ENCODE measurements at places on chromosomes 3 and 15.

DNA sequence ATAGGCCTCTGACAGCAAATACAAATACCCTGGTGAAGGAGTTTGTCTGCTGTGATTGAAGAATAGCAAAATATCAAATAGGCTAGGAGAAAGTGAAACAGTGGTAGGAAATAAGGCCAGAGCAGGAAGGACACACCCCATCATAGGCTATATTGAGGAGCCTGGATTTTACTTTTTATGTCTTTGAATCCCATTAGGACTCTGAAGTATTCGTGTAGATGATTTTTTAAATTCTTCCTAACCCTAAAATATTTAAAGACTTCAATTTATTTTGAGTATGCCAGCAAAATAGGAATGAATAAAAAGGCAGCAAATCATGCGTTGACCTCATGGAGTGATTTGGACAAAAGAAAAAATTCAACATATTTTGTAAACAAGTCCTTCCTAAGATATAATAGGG is 562.8 kb downstream of the NAALADL2 start:
- DNase-seq, result no peak

- DNase-seq, result peak; percentile 24
Measured at GRCh38 chr3:16767006-16767405, 117.7 kb upstream of the PLCL2 start.

DNA sequence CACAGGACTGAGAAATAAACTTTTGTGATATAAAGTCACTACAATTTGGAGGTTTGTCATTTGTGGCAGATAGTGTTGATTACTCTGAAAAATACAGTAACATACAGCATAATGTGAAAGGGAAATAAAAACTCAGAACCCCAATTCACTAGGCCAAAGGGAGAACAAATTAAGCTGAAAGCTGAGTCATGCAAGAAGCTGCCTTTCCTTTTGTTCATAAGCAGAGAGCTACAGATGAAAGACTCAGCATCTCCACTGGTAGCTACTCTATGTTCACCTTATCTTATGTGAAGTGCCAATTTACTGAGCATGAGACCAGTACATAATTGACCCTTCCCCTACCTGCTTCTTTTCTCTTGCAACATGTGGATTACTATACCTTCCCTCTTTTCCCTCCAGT is 19.3 kb upstream of the SLTM start:
- peak; percentile 37 for DNase-seq

DNA sequence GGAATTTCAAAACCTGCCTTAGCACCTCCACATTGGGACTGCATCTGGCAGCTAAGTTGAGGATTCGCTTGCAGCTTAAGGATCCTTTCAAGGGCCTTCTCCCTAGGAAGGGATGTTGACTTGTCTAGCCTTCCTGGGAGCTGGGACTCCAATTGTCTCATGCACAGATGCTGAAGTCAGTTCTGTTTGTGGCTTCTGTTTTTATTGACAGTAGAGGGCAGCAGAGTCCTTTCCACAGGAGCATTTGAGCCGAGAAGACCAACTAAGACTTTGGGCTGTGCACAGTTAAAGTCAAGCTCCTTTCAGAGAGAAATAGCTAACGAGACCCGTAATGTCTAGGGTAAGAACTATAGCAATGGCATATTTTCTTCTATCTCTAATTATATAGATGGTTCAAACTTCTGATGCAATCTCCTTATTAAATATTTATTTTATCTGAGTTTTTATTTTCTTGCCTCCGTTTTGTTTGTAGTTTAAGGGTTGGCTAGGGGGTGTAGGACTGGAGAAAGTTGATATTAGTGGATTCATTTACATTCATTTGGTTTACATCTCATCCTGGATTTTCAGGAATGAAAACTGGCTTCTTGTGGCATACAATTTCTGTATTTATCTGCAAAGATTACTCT is 59.7 kb upstream of the KBTBD8 start:
- peak; percentile 86 for DNase-seq

DNA sequence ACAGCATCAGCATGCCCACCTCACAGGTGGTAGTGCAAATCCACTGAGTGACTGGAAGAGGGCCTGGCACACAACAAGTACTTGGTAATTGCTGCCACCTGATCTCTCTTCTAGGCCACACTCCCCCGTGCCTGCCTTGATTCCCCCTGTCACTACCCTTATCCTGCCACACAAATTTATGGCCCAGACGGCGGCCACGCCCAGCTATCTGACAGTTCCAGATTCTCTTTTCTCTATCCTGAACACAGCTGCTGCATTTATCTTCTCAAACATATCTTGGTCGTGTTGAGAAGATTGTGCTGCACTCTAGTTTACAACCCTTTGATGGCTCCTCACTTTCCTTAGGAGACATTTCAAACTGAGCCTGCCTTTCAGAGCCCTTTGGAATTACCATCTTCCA is 585.2 kb downstream of the NTRK3 start:
- DNase-seq, result no peak

DNA sequence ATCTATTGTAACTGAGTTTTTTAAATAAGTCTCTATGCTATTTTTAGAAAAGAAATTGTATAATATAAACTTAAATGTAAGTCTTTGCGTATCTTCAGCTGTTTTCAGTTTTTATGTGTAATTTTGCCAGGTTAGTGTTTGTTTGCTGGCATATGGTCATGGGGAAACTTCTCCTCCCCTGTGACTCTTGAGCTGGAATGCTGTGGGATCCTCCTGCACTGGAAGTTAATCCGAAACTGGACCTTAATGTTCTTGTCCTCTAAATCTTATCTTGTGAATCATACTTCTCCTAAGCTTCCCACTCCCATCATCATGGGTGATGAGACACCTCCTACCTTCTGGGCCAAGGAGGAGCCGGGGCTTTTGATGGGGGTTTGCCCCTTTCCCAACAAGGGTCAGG is 52.4 kb upstream of the CHST2 start:
- no peak for DNase-seq

- DNase-seq, result no peak
Measured at GRCh38 chr3:193917158-193917557, 218.8 kb upstream of the HES1 start.

GRCh38 chr15:54029081-54029480 is 50.8 kb downstream of the UNC13C start:
- DNase-seq, result no peak

DNA sequence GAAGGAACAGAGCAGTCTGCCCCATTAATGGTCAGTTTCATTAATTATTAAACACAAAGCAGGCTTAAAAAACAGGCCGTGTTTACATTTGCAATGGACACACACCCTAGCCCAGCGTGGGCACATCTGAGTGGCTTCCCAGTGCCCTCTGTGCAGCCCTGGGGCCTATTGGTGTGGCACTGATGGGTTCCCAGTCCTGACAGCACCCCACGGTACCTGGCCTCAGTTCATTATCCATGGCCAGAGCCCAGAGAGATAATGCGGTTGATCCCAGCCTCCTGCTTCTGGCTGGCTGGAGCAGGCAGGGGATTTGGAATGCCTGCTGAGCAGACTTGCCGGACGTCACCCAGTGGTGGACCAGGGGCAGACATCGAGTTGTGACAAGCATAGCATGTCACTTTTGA is 110.5 kb upstream of the ABHD17C start:
- no peak for DNase-seq

DNA sequence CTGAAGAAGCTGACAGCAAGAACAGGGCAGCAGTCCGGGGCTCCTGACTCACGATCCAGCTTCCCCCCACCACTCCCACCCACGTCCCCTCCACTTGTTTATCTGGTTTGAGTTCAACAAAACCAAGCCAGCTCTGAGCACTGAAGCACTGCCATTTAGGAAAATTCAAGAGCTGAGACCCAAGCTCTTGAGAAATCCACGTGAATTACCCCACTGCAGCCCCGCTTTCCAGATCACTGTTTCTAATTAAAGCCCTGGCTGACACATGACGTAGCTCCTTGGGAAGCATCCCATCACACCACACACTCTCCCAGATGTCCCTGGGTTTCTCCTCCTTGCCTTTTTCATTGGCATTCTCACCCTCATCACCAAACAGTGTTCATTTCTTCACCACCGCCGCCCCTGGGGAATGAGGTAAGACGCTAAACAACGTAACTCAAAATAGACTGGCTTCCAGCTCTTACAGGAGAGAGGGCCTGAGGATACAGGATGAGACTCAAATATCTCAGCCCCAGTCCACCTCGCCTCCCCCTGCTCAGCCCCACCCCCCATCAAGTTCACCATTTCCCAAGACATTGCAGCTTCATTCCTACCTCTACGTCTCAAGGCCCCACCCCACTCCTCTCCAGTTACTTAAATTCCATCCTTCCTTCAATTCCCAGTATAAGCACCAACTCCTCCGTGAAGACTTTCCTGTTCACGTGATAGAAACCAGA is 95.4 kb downstream of the SRGAP3 start:
- DNase-seq, result no peak

DNA sequence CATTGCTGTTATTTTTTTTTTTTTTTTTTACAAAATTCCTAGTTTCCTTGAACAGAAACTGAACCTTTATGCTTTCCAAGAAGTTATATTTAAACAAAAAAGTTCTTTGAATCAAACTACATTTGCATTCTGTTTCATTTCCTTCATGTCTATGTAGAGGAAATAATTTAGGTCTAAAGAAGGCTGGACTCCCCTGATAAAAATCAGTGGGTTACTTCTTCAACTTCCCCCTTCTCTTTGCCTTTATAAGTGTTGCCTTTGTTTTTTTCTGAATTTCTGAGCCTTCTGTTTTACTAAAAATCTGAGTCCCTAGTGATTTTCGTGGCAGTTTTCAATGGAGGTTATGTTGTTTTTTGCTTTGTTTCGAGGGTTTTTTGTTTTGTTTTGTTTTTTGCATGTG is 152.8 kb downstream of the CHDH start:
- DNase-seq, result no peak

GRCh38 chr15:56648311-56648710 is 85.0 kb downstream of the ZNF280D start:
- no peak for DNase-seq

GRCh38 chr3:161064413-161064812 is 40.7 kb downstream of the B3GALNT1 start:
- no peak for DNase-seq

- no peak for DNase-seq
Measured at GRCh38 chr15:68205558-68205944, 419 bp upstream of the CALML4 start.

DNA sequence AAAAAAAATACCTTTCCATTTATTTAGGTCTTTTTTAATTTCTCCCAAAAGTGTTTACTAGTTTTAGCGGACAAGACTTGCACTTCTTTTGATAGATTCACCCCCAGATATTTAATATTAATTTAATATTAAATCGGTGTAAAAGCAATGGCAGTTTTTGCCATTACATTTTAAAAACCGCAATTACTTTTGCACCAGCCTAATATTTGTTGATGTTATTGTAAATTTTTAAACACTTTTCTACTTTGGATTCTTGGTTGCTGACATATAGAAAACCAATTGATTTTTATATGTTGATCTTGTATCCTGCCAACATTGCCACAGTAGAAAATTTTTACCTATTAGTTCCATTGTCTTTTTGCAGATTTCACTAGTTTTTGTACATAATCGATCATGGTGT is 63.9 kb upstream of the PXYLP1 start:
- no peak for DNase-seq

- no peak for DNase-seq
Measured at GRCh38 chr15:98703126-98703685, 54.9 kb downstream of the IGF1R start.

DNA sequence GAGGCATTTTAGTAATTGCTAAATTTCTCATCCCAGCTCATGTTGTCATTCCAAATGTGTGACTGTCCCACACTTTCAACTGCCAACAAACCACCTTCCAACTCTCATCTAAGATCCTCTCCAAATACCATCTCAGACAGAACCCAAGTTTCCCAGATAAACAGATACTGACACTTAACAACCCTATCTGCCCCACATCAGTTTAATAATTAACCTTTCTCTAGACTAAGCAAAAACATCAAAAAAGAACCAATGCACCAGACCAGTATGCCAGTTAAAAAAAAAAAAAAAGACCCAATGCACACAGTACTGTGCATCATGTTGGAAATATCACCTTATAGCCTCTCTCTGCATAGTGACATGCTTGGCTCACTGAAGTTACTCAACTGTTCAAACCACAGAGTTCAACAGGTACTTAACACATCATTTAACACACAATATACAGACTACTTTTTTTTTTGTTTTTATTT is 5.5 kb downstream of the SFMBT1 start:
- no peak for DNase-seq

DNA sequence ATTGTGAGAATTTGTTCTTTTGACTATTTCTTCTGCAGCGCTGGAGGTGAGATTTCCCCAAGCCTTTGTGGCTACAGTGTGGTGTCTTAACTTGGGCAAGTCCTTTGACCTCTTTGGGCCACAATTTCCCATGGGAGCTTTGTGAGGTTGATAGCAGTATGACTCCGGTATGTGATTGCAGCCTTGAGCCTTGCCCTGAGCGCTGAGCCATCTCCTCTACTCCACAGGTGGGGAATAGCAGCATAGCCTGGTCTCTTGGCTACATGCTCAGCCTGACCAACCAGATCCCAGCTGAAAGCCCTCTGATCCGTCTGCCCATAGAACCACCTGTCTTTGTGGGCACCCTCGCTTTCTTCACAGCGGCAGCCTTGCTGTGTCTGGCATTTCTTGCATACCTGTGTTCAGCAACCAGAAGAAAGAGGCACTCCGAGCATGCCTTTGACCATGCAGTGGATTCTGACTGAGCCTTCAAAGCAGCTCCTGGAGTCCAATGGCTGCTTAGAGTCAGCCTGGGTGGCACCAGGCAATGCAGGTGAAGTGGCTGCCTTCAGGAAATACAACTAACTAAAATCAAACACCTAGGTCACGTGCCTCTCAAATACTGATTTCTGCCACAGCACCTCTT is 30.0 kb upstream of the RPL14 start:
- no peak for DNase-seq

DNA sequence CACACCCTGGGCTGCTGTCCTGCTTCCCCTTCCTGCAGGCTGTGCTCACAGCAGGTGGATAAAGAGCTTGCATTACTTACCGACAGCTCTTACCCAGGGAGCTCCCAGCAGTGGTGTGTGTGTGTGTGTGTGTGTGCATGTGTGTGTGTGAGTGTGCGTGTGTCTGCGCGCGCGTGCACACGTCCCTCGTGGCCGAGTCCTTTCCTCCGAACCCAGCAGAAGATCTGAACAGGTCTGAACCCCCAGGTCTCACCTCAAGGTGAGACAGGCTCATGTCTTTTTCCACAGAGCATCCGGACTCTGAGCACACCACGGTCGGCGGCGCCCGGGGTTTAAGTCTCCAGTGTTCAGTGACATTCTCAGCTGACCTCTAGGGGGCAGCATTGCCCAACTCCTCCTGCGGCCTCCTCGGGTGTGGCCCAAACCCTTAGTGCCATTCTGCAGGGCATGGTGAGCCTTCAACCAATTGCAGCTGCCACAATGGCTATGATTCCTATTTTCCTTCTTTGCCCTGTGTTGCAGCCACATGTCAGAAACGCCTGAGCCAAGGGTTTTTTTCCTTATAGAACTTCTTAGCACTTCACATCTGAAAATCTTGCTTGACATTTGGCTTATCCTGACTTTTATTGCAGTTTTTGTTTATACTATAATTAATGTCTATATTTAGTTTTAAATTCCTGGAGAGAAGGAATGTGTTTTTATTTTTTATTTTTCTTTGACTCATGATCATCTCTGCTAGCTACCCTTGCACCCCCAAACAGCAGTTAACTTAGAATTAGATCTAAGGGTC is 64.1 kb upstream of the KLHL25 start:
- peak; percentile 68 for DNase-seq

- no peak for DNase-seq
Measured at GRCh38 chr3:182019926-182020325, 308.2 kb downstream of the SOX2 start.

Measured in choroid plexus epithelial cell (primary cell).